ENCODE measurements at places on chromosomes 2 and 18.

GRCh38 chr2:134259571-134259970 is 5.7 kb downstream of the MGAT5 start:
- no peak for DNase-seq
- H3K27ac ChIP-seq = peak overlapping the region; percentile 85
- H3K27me3 ChIP-seq = no peaks in the 10 kb centered on the region
- H3K4me3 ChIP-seq = no peak overlapping the region

- no peak overlapping the region for H3K4me3 ChIP-seq
- H3K27ac ChIP-seq = no peak overlapping the region
- H3K27me3 ChIP-seq = no peaks in the 10 kb centered on the region
- peaks cover 25% of the 10 kb centered on the region for H3K4me1 ChIP-seq
- no peaks in the 10 kb centered on the region for H3K36me3 ChIP-seq
- no peak for DNase-seq
Observed at GRCh38 chr2:128375454-128375853, 56.8 kb upstream of the HS6ST1 start.

DNA sequence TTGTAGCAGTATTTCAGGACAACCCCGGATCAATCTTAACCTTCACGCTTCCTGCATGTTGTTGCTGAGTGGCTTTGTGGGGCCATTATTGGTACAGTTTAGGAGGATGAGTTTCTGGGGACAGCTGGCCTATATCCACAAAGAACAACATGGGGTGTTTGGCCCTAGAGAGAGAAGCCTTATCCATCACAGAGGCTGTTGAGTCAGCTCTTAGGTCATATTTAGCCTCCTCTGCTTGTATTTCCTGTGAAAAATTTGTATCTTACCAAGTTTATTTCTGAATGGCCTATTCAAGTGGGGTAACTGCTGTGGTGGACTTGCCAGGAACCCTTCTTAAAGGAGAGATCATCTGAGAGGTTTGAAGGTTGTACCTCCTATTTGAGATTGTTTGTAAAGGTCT is 77.6 kb downstream of the MAP4K4 start:
- H3K4me1 ChIP-seq = peaks cover 100% of the 10 kb centered on the region
- no peaks in the 10 kb centered on the region for H3K36me3 ChIP-seq
- no peaks in the 10 kb centered on the region for H3K27me3 ChIP-seq
- no peak overlapping the region for H3K4me3 ChIP-seq
- no peak for DNase-seq
- no peak overlapping the region for H3K27ac ChIP-seq

GRCh38 chr18:56804395-56804794 is 153.2 kb downstream of the WDR7 start:
- H3K27me3 ChIP-seq = no peaks in the 10 kb centered on the region
- peaks cover 3% of the 10 kb centered on the region for H3K36me3 ChIP-seq
- no peak overlapping the region for H3K4me3 ChIP-seq
- no peak for DNase-seq

- no peak for DNase-seq
- H3K4me1 ChIP-seq = no peaks in the 10 kb centered on the region
- H3K27ac ChIP-seq = no peak overlapping the region
- H3K4me3 ChIP-seq = no peak overlapping the region
- no peaks in the 10 kb centered on the region for H3K36me3 ChIP-seq
Observed at GRCh38 chr2:147541314-147541713, 303.5 kb upstream of the ACVR2A start.

DNA sequence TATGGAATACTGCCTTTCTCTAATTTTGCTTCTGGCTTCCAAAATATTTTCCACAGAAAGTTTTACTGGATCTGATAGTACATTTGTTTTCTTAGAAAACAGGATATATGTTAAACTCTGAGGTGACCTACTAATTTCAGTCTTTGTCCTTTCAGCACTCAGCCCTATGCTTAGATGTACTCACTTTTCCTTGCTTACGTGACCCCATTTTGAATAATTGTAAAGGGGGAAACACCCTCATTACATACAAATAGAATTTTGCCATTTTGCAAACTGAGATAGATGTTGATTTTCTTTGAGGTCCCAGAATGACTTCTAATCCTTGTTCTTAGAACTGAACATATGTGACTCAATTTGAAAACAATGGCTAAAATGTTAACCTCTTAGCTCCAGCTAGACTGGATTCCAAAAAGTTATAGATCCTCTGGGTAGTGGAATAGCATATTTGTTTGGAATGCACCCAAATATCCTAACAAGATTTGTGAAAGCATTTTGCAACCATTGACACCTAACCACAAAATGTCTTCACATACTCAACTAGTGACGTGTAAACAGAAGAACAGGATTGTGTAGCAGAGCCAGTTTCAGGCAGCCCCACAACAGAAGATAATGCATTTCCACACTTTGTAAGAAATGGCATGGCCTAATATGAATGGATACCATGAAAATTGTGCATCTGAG is 44.8 kb upstream of the EHBP1 start:
- DNase-seq = no peak
- no peak overlapping the region for H3K27ac ChIP-seq
- H3K36me3 ChIP-seq = no peaks in the 10 kb centered on the region
- H3K4me3 ChIP-seq = no peak overlapping the region
- no peaks in the 10 kb centered on the region for H3K27me3 ChIP-seq

GRCh38 chr2:83782122-83782521 is 677.0 kb downstream of the SUCLG1 start:
- H3K4me3 ChIP-seq = no peak overlapping the region
- H3K36me3 ChIP-seq = no peaks in the 10 kb centered on the region
- no peaks in the 10 kb centered on the region for H3K4me1 ChIP-seq
- DNase-seq = no peak
- no peaks in the 10 kb centered on the region for H3K27me3 ChIP-seq

GRCh38 chr2:213241817-213242216 is 42.4 kb upstream of the SPAG16 start:
- no peak overlapping the region for H3K27ac ChIP-seq
- no peak overlapping the region for H3K4me3 ChIP-seq
- no peaks in the 10 kb centered on the region for H3K36me3 ChIP-seq
- DNase-seq = no peak
- H3K4me1 ChIP-seq = peaks cover 9% of the 10 kb centered on the region

DNA sequence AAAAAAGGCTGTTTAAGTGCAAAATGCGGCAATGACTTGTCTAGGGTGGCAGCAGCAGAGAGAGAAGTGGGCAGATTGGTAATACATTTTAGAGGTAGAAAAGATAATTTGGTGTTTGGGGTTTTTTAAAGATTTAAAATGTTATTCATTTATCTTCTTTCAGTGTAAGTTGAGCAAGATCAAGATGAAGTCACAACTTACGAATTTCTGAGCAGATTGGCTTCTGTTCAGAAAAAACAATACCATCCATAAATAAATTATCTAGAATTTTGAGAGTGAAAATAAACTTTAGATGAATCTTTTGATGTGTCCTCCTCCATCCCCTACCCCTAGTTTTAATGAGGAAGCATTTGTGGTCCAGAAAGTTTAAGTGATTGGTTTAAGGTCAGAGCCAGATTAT is 47.9 kb upstream of the FAM171B start:
- H3K4me1 ChIP-seq = no peaks in the 10 kb centered on the region
- H3K27ac ChIP-seq = no peak overlapping the region
- no peaks in the 10 kb centered on the region for H3K27me3 ChIP-seq
- no peak overlapping the region for H3K4me3 ChIP-seq
- peaks cover 83% of the 10 kb centered on the region for H3K36me3 ChIP-seq
- no peak for DNase-seq

DNA sequence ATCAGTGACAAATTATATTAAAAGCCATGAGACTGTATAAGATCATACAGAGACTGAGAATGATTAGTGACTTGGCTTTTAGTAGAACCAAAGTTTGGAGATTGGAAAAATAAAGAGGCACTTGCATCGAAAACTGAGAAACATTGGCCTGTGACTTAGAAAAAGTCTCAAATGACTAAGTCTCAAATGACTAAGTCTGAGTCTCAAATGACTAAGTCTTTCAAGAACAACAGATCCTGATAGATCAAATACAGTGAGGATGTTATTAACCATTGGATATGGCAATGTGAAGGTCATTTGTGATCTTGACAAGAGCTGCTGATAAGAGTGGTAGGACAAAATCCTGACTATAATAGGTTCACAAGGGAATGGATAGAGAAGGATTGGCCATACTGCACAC is 135.5 kb upstream of the FANCL start:
- H3K4me1 ChIP-seq = no peaks in the 10 kb centered on the region
- no peak overlapping the region for H3K27ac ChIP-seq
- no peak overlapping the region for H3K4me3 ChIP-seq
- H3K36me3 ChIP-seq = no peaks in the 10 kb centered on the region

GRCh38 chr2:142878031-142878678 is 691 bp downstream of the KYNU start:
- H3K27me3 ChIP-seq = no peaks in the 10 kb centered on the region
- H3K27ac ChIP-seq = no peak overlapping the region
- no peaks in the 10 kb centered on the region for H3K36me3 ChIP-seq
- no peak for DNase-seq
- H3K4me3 ChIP-seq = peak overlapping the region; percentile 32
- no peaks in the 10 kb centered on the region for H3K4me1 ChIP-seq

DNA sequence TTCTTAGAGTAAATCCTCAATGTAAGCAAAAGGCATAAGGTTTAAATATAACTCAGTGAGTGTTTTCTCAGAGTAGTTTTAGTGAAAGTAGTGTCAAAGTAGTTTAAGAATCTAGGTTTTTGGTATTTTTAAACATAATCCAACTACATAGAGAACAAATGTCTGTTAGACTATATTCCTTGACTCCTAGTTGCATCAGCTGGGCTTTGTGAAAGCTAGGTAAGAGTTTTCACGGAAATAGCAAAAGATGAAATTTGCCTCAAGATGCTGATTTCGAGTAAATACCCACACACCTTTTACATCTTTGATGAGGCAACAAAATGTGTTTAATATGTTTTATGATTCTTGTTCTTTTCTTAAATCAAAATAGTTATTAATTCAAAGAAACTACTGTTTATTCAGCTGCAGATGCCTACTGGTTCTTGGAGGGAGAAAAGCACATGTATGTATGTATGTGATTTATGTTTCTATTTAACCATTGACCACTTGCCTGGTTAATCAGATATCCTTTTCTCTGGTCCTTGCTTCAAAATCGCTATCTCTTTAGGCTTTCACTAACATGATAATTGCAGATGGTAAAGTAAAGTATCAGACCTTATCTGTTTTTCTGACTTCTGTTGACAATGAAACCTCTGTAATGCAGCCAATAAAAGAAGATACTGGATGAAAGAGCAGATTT is 117.4 kb upstream of the NOSTRIN start:
- H3K27ac ChIP-seq = no peak overlapping the region
- no peak overlapping the region for H3K4me3 ChIP-seq
- no peak for DNase-seq
- H3K27me3 ChIP-seq = no peaks in the 10 kb centered on the region
- H3K4me1 ChIP-seq = peaks cover 41% of the 10 kb centered on the region
- H3K36me3 ChIP-seq = no peaks in the 10 kb centered on the region

DNA sequence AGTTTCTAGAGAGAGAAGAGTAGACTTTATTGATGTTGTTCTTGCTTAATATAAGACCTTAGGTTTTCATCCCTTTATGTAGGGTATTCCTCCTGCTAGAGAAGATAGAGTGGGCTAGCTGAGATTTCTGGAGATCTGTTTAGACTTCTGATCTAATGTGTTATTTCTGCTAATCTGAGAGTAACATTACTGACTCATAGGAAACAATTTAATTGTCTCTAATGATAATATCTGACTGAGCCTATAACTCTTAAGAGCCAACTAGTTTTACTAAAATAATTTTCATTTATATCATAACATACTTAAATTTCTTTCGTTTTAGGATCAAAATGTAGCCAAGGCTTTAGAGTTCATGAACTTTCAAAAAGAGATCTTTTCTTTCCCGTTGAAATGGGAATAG is 618.7 kb upstream of the ZEB2 start:
- no peak overlapping the region for H3K4me3 ChIP-seq
- no peaks in the 10 kb centered on the region for H3K4me1 ChIP-seq
- no peak overlapping the region for H3K27ac ChIP-seq
- no peak for DNase-seq
- H3K36me3 ChIP-seq = no peaks in the 10 kb centered on the region
- H3K27me3 ChIP-seq = no peaks in the 10 kb centered on the region

GRCh38 chr18:49041435-49042245 is 90.9 kb upstream of the SMAD7 start:
- H3K4me1 ChIP-seq = peaks cover 7% of the 10 kb centered on the region
- no peak overlapping the region for H3K27ac ChIP-seq

GRCh38 chr2:137437386-137437785 is 526.9 kb upstream of the HNMT start:
- H3K36me3 ChIP-seq = no peaks in the 10 kb centered on the region
- H3K4me3 ChIP-seq = no peak overlapping the region
- no peak for DNase-seq
- H3K27ac ChIP-seq = no peak overlapping the region
- H3K27me3 ChIP-seq = no peaks in the 10 kb centered on the region
- H3K4me1 ChIP-seq = no peaks in the 10 kb centered on the region

DNA sequence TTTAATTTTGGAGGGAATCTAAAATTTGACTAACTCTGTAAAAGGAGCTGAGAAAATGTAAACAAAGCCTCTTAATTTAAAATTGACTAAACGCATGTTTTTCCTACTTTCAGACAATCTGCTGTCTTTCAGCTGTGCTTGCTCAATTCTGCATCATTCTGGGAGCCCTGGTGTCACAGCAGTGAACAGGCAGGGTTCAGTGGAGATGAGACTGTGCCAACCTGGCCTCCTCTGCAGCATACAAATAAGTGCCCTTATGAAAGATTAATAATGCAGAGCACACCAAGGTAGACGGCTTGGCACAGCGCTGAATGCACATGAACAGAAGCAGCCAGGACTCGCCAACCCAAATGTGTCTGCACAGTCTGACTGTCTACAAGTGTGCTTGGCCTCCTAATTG is 222.0 kb upstream of the CHAC2 start:
- DNase-seq = no peak
- no peak overlapping the region for H3K27ac ChIP-seq
- no peak overlapping the region for H3K4me3 ChIP-seq
- no peaks in the 10 kb centered on the region for H3K36me3 ChIP-seq
- H3K27me3 ChIP-seq = no peaks in the 10 kb centered on the region

DNA sequence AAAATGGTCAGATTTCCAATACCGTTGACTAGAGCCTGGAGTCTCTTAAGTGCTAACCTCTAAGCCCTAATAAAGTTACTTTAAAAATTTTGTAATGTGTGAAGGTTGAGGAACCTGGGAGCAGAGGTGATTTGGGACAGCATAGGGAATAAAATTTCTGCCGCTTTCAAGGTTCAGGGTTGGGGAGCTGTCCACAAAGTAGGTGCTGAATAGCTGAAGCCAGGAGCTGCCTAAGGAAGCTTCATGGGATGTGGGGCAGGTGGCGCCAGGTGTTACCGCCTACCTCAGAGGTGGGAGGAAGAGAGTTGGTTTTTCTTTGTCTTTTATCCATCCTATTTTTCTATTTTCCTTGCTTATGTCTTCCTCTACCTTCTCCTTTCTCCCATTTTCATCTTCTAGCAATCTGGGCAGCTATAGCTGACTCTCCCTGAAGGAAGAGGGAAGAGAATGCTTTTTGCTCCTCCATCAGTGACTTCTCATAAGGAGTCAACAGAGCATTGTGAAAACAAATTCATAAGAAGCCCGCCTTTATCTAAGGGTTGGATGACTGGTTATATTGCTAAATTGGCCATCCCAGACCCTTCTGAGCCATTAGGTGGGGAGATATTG is 178.7 kb downstream of the CLIP4 start:
- H3K27ac ChIP-seq = no peak overlapping the region
- H3K4me1 ChIP-seq = no peaks in the 10 kb centered on the region
- H3K27me3 ChIP-seq = peaks cover 87% of the 10 kb centered on the region
- H3K4me3 ChIP-seq = no peak overlapping the region
- no peak for DNase-seq

Data from left ventricle myocardium inferior (tissue), 1 donor.